SHP77 treated with DMSO at 0.1 percent for 48 hours (cell line): ENCODE measurements at places on chromosomes 3 and 15.
A peak's percentile ranks its signal among the peaks of the same experiment; 100 is the strongest.

GRCh38 chr3:124281453-124282316 is 289.8 kb upstream of the ROPN1 start:
- DNase-seq, result peak; percentile 12

DNA sequence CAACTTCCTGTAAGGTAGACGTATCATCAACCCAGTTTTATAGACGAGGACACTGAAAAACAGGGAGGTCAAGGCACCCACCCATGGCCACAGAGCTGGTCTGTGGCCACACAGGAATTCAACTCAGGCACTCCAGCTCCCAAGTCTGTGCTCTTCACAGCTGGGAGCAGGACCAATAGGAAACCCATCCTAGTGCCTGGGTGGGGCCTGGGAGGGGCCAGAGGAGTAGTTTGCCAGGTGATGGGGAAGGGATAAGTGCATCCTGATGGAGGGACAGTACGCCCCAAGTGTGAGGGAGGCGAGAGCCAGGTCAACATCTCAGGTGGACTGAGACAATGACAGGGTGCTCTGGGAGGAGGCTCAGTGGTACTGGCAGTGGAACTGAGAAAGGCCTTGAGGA is 22.0 kb downstream of the KIF9 start:
- DNase-seq, result no peak

DNA sequence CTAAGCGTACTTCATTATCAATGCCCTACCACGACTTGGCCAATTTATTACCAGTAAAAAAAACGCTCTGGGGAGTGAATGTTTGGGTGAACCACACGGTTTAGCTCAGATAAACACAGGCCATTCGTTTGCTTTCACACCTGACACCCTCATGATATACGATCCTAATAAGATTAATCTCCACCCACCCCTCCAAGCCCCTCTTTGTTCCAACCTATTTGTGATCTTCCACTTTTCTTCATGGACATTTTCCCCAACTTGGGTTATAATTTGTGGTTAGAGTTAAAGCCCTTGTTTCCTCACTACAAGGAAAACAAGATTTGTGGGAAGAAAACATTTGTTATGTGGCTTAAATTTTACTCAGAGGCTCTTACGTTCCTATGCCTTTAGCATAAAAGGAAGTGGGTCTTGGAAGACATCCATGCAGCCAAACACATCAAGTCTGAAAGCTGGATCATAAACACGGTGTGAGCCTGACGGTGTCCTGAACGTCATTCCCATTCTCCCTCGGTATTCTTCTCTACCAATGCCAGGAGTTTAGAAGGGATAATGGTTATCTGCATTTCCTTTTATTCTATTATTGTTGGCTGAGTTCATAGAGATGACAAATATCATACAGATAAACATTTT is 518.9 kb downstream of the NR2F2 start:
- DNase-seq, result no peak

GRCh38 chr15:28881170-28881569 is 4.6 kb upstream of the APBA2 start:
- DNase-seq, result no peak

GRCh38 chr3:149460117-149460516 is 14.4 kb upstream of the TM4SF4 start:
- DNase-seq, result no peak

GRCh38 chr3:133089906-133090485 is 51.8 kb downstream of the TMEM108 start:
- DNase-seq, result no peak

- no peak for DNase-seq
Observed at GRCh38 chr15:48794697-48795134, 16.2 kb downstream of the CEP152 start.

DNA sequence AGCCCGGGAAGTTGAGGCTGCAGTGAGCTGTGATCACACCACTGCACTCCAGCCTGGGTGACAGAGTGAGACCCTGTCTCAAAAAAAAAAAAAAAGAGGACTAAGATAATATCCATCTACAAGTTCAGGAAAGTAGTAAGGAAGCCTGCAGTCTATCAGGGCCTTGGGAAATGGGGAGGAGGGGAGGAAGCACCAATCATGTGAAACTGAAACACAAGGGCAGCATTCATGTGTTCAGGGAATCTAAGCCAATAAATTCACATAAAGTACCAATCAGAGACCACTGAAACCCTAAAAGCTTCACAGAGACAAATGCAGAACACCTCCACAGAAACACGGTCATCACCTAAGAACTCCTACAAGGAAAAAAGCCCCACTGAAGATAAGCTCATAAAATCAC is 22.9 kb upstream of the HHATL start:
- no peak for DNase-seq

- no peak for DNase-seq
Observed at GRCh38 chr15:69194025-69194827, 33.8 kb downstream of the GLCE start.

DNA sequence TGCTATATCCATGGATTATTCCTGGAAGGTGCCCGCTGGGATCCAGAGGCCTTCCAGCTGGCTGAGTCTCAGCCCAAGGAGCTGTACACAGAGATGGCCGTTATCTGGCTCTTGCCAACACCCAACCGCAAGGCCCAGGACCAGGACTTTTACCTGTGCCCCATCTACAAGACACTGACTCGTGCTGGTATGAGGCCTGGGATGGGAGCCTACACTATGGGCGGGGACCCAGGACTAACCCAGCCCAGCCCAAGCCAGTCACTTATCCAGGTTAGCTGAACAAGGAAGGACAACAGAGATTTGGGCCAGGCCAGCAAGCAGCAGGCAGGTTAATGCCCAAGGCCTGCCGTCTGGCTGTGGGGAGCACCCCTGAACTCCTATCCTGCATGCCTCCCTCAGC is 45.3 kb downstream of the SEMA3G start:
- no peak for DNase-seq

- no peak for DNase-seq
Observed at GRCh38 chr3:112776000-112776399, 70.7 kb downstream of the CD200R1L start.

GRCh38 chr3:88131695-88132094 is 18.1 kb upstream of the C3orf38 start:
- no peak for DNase-seq

- no peak for DNase-seq
Observed at GRCh38 chr3:111577798-111578685, 17.1 kb downstream of the ZBED2 start.

DNA sequence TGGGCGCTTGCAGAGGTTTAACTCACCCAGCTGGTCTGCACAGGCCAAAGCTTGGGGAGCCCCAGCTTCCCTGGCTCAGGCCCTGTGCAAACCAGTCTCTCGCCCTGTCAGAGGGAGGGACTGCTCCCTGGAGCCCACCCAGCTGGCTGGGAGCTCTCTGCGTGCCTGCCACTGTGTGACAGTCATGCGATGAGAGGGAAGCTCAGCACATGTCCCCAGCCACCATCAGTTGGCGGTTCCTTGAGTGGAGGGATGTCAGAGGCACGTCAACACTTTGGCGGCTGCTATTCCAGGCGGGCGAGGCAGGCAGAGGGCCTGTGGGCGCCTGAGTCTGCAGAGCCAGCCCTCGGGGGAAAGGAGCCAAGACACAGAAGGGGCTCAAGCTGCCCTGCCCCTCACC is 324.6 kb downstream of the UACA start:
- no peak for DNase-seq

DNA sequence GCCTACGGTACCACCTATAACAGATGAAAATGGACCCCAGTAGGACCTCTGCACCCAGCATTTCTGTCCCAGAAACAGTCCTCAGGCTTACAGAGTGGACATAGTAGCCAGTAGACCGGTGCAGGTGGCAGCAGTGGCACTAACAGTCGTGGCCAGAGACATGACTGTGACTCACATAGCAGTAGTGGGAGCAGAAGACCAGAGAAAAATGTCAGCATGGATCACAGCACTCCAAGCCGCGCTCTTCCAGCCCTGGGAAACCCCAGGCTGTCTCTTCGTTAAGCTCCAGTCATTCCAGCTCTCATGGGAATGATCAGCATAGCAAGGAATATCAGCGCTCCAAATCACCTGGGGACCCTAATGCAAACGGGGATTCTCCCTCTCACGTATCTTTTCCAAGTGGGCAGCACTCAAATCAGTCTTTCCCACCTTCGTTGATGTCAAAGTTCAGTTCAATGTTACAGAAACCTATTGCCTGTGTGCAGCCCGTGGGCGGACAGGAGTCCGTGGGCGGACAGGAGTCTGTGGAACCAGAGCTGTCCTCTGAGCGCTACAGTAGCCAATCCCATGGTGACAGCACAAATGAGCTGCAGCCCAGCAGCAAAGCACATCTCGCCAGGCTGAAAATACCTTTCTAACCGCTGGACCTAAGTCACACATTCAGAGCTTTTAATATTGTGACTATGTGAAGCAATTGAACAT is 10.5 kb downstream of the BFSP2 start:
- DNase-seq, result no peak

DNA sequence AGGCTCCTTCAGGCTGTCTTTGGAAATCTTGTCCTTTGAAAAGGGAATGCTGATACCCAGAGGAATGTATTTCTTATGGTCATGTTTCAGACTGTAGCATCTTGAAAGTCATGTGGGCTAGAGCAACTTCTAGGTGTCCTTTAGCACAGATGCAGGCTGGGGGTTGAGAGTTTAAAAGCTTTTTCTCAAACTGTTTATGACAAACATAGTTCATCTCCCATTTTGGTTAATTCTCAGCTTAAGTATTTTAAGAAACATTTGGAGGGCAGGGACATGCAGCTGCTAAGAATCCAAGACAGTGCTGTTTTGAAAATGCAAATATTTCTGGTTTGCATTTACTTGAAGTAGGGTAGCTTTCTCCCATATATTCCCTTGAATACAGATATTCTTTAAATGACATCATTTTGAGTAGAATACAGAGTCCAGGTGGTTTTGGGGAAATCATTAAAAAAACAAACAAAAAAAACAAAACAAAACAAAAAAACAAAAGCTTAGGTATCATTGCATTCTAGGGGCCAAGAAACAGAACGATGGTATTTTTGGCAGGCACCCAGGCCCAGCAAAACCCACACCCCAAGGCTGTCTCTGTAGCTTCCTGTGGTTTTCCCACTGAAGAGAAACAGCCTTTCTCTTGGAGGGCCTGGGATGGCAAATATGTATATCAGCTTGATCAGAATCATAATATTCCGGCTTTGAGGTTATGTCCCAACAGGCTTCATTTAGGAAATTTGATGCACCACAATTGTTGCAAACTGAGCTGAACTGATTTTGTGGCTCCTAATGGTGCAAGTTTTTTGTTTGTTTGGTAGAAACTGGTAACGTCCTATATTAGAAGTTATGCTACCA is 120.0 kb downstream of the ATG7 start:
- DNase-seq, result no peak

- no peak for DNase-seq
Observed at GRCh38 chr3:41507336-41508062, 308.2 kb downstream of the CTNNB1 start.

DNA sequence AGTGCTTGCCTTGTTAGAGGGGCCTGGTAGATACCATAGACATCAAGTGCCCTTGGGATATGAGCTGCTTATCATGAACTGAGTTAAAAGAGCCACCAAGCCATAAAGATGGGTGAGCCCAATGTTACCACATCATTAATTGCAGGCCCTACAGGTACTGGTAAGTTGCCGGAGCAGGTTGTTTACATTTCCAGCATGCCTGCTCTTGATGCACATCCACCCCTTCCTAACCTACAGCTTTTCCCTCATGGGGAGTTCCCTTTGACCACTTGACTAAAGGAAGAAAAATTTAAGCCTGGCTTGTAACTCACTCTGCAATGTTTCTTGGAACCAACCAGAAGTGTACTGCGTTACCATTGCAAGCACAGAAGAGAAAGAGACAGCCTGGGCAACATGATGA is 24.7 kb upstream of the ULK4 start:
- no peak for DNase-seq

GRCh38 chr3:23810343-23811184 is 4.8 kb downstream of the UBE2E1 start:
- no peak for DNase-seq
